Foreskin keratinocyte (primary cell): ENCODE measurements at places on chromosomes 5 and 9. TPM values are rescaled to one million over a fixed set of nuclear protein-coding genes. Genes with fewer than 3 reads are reported as not detected.

Gene CARTPT
- total RNA-seq, result not detected in 2 replicates

Gene GMCL2
- total RNA-seq, result not detected in 2 replicates

Gene SPINK7
- not detected in 2 replicates for total RNA-seq

Gene GPR151
- total RNA-seq, result not detected in 2 replicates

Gene DDX4
- not detected in 2 replicates for total RNA-seq

Gene TMEM215
- total RNA-seq, result not detected in 2 replicates

Gene KIAA1958
- total RNA-seq, result 1.4 and 1.9 TPM in 2 replicates

Gene C5orf52
- total RNA-seq, result not detected in 2 replicates

Gene DOK3
- 2.1 and 2.2 TPM in 2 replicates for total RNA-seq

Gene NUTM2F
- not detected in 2 replicates for total RNA-seq

Gene TMEM174
- not detected in 2 replicates for total RNA-seq

Gene PDGFRB
- not detected in 2 replicates for total RNA-seq

Gene ENTPD8
- total RNA-seq, result not detected in 2 replicates

Gene C5orf34
- 5.4 and 6.4 TPM in 2 replicates for total RNA-seq

Gene MYO10
- 57.7 and 62.5 TPM in 2 replicates for total RNA-seq

Gene MAN2A1
- 55.0 and 59.1 TPM in 2 replicates for total RNA-seq

Gene RPL35
- total RNA-seq, result 2,922 and 2,928 TPM in 2 replicates

Gene CCDC192
- not detected in 2 replicates for total RNA-seq

Gene GABRA6
- total RNA-seq, result not detected in 2 replicates

Gene TMOD1
- total RNA-seq, result not detected in 2 replicates

Gene ZFP37
- 1.0 and 1.2 TPM in 2 replicates for total RNA-seq

Gene PSMB7
- total RNA-seq, result 249 and 276 TPM in 2 replicates

Gene HMGXB3
- total RNA-seq, result 38.2 and 42.0 TPM in 2 replicates

Gene WDR38
- total RNA-seq, result not detected in 2 replicates

Gene AMBP
- not detected in 2 replicates for total RNA-seq

Gene FGD3
- total RNA-seq, result 0.11 and 0.20 TPM in 2 replicates

Gene FAM78A
- 0.27 and 0.32 TPM in 2 replicates for total RNA-seq

Gene ARHGAP26
- 6.8 and 9.3 TPM in 2 replicates for total RNA-seq

Gene APBA1
- 2.1 and 3.2 TPM in 2 replicates for total RNA-seq

Gene NTNG2
- under 0.01 and 0.03 TPM in 2 replicates for total RNA-seq

Gene CNOT6
- total RNA-seq, result 31.8 and 38.2 TPM in 2 replicates

Gene C9orf153
- total RNA-seq, result 0.28 TPM in 1 of 2 replicates, not detected in the other

Gene PCDHGA7
- total RNA-seq, result under 0.01 and 0.17 TPM in 2 replicates

Gene CAPSL
- total RNA-seq, result not detected in 2 replicates

Gene MAMDC2
- total RNA-seq, result 9.4 and 22.7 TPM in 2 replicates
